Activated CD4-positive, CD25-positive, alpha-beta regulatory T cell treated with anti-CD3 and anti-CD28 coated beads, Interleukin-2, amount 50 U/mL, for 72 hours (primary cell): ENCODE measurements at places on chromosomes 7 and 10.

- DNase-seq, result no peak
These were observed 878.5 kb downstream of the LRMDA start for GRCh38 chr10:76309741-76310587.

GRCh38 chr10:76408646-76409045 lies 977.2 kb downstream of the LRMDA start:
- no peak for DNase-seq

GRCh38 chr10:33981301-33981700 lies 646.8 kb upstream of the NRP1 start:
- DNase-seq, result no peak

DNA sequence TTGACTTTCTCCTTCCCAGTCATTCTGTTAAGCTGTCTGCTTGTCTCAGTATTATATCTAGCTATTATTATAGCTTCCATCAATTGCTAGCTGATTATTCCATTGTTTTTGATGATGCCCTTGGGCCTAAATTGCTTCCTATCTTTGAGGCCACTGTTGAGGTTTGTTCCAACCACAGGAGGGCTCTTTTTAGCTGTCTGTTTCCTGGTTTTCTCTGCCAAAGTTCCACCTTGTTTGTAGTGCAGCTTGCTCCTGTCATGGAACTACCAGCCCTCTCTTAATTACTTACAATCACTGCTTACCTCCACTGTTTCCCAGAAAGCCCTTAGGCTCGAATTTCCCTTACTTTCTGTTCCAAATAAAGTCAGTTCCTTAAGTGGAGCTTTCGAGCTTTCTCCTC lies 118.7 kb upstream of the SEC61G start:
- DNase-seq, result no peak

GRCh38 chr7:153087498-153087897 lies 327.9 kb downstream of the ACTR3B start:
- no peak for DNase-seq

- DNase-seq, result no peak
These were observed 104.6 kb downstream of the MLLT10 start for GRCh38 chr10:21638681-21639080.

DNA sequence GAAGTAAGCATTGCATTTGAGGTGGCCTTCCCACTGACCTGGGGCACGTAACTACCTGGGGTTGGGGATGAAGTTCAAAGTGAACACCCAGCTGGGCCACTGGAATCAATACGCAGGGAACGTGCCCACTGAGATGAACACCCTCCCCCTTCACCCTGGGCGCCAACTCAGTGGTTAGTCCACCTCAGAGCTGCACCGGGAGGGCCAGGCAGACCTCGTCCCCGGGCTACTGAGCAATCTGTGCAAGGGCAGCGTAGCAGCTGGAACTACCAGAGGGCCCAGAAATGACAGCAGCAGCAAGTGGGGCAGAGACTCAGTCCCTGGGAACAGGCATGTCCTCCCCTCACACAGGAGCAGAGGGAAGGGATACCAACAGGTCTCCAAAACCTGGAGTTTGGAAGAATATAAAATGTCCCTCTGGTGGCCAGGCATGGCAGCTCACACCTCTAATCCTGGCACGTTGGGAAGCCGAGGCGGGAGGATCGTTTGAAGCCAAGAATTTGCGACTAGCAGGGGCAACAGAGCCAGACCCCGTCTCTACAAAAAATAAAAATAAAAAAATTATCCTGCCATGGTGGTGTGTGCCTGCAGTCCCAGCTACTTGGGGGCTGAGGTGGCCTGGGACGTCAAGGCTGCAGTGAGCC lies 143.9 kb downstream of the SH3PXD2A start:
- no peak for DNase-seq

GRCh38 chr10:28652703-28653102 lies 24.6 kb upstream of the BAMBI start:
- DNase-seq, result no peak

DNA sequence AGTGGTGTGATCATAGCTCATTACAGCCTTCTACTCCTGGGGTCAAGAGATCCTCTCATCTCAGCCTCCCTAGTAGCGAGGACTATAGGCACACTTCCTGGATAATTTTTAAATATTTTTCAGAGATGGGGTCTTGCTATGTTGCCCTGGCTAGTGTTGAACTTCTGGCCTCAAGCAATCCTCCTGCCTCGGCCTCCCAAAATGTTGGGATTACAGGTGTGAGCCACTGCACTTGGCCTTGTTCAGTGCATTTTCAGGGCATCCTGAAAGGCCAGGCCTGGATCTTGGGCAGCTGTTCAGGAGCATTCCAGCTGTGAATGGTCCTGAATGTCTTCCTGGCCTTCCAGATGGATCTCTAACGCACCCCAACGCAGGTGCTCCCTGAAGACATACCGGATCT lies 95.7 kb downstream of the PFKFB3 start:
- no peak for DNase-seq

DNA sequence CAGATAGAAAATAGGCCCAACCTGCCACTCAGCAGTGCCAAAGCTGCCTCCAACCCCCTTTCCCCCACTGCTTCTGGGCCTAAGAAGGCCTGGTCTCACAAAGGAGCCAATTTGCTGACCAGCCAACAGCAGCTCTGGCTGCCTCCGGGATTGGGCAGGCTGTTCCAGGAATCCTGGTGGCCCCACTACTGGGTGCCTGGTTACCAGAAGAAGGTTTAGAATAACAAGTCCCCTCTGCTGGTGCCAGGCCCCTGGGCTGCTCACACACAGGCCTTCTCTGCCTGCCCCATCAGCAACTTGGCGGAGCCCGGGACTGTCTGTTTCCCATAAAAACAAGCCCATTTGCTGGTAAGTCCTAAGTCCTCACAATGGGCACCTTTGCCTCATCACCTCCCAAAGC lies 1.2 kb downstream of the PHKG1 start:
- no peak for DNase-seq

DNA sequence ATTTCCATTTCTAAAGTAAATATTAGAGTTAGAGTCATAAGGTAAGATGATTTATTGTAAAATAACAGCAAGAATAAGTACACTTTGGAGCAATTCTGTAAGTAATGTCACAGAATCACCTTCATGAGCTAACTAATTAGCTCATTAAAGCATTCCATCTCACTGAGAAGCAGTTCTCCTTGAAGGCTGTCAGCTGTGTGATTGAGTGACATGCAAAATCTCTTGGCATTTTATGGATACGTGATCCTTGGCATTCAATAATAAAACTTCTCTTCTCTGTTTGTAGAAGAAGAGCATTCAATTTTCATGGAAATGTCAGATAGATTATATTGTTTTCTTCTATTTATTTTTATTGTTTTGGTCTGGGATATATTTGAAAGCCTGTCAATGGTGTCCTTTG lies 1389.3 kb downstream of the GATA3 start:
- DNase-seq, result no peak

GRCh38 chr10:47358457-47358856 lies 10.3 kb downstream of the RBP3 start:
- DNase-seq, result peak; percentile 14

GRCh38 chr7:41067576-41067975 lies 635.3 kb downstream of the INHBA start:
- DNase-seq, result no peak

GRCh38 chr10:38209332-38209731 lies 115.2 kb downstream of the ZNF37A start:
- no peak for DNase-seq

- DNase-seq, result no peak
These were observed 35.7 kb upstream of the SEMA3D start for GRCh38 chr7:85222522-85222921.

DNA sequence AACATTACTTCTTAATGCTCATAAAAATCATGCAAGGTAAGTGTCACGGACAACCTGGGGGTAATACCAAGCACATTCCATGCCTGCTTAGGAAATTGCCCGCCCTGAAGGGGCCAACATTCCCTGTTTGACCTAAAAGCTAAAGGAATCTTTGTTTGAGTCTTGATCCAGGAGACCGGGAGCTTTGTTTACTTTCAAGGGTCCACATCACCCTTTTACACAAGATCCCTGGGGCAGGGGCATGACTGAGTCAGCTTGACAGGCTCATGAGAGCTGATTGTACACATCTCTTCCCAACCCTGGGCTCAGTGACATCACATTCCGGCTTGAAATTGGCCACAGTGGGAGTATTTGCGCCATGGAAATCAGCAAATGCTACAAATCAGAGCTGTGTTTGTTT lies 248.1 kb upstream of the HABP2 start:
- DNase-seq, result no peak

DNA sequence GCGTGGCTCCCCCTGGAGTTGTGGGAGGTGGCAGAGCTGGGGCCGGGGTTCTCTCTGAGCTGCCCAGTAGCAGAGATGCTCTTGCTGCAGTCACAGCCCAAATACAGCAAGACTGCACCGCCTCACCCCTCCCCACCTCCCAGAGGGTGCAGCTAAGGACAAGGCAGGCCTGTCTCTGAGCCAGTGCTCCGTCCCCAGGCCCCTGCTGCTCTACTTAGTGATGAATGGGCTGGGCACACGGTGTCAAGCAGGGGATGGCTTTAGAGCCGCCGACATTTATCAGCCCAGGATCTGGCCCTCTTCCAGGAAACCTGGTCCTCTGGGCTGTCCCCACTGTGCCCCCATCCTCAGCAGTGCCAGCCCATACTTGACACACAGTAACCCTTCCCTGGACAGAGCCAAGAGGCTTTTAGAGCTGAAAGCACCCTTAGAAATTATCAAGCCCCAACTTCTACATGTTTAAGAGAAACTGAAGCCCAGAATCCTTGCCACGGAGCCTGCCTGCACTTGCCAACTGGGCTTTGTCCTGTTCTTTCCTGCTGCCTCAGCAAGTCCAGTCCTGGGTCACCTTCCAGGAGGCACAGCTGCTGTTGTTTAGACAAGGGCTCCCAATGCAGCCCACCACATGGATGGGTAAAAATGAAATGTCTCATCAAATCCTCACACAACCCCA lies 137.1 kb upstream of the UNC5B start:
- no peak for DNase-seq

GRCh38 chr7:46660402-46660980 lies 739.4 kb upstream of the IGFBP3 start:
- DNase-seq, result no peak

DNA sequence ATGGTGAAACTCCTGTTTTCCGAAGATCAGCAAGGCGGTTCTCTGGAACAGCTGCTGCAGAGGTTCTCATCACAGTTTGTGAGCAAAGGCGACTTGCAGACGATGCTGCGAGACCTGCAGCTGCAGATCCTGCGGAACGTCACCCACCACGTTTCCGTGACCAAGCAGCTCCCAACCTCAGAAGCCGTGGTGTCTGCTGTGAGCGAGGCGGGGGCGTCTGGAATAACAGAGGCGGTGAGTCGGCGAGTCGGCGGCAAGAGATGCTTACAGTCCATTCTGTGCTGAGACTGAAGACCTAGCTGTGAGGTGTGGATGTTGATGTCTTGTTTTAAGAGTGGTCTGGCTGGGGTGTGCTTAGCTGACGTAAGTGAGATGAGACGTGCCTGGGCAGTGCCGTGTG lies 16.2 kb upstream of the GET4 start:
- no peak for DNase-seq

DNA sequence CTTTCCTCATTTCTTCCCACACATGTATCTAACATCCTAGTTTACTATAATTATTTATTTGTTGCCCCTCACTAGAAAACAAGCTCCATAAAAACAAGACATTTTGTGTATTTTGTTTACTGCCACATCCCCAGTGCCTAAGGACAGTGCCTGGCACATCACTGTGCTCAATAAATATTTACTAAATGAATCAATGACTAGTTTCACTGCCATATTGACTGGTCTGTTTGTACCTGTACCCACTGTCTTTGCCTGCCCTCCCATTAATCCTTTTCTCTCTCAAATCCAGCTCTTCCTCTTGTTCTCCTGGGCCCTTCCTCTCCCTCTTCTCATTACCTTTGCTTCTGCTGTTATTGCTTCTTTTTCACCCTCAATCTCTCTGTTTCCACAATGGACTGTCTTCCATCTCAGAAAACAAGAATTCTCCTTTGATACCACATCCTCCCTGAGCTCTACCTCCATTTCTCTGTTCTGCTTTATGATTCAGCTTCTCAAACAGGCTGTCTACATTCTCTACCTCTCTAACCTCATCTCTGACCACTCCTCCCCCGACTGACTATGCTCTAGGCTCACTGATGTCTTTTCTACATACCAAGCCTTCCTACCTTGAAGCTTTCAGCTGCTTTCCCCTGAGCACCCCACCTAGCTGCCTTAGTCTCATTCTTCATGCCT lies 8.3 kb upstream of the FAM133B start:
- DNase-seq, result no peak

DNA sequence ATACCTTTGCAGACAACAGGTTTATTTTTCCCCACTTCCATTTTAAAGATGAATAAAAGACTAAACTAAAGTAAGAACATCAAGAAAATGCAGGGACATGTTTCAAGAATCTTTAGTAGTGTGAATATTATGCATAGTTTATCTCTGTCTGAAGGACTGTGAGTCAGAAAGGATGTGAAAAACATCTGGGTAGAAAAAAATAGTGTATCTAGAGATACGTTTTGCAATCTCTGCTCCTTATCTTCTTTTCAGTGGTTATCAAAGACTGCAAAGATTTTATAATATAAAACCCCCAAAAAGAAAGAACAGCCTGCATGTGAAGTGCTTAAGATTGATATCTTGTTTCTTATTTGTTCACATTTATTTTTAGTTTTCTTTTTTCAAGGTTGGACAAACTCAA lies 101.9 kb upstream of the ARHGAP21 start:
- DNase-seq, result no peak

GRCh38 chr10:71214641-71215559 lies 2.5 kb downstream of the UNC5B start:
- no peak for DNase-seq

DNA sequence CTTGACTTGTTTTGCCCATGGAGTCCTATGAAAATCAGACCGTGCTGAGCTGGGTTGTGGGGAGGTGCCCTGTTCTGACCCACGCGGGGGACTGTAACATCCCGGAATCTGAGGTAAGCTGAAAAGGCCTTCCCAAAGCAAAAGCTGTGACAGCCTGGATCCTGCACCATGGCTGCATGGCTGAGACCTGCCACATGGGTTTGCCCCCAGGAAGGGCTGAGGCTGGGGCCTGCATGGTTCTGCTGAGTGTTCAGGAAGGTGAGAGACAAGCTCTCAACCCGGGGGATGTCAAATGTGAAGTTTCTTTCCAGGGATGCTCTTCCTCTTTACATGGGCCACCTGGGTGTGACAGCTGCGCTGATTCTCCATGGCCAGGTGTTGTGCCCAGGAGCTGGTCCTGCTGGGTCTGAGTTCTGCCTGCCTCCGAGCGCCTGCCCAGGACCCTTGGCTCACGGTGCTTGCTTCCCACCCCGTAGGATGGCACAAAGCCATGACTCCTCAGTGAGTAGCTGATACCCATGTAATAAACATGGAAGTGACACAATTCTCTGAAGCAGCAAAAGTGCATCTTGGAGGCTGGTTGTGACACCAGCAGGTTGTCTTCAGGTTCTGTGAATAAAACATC lies 58.3 kb downstream of the VIPR2 start:
- DNase-seq, result peak; percentile 2

- no peak for DNase-seq
These were observed 18.6 kb downstream of the LRMDA start for GRCh38 chr10:75450075-75450445.
